Tibial nerve (tissue), 4 donors: ENCODE measurements at places on chromosomes 12 and 14. TPM values are rescaled to one million over a fixed set of nuclear protein-coding genes. Genes with fewer than 3 reads are reported as not detected.

Gene KRT75
- not detected for total RNA-seq

GRCh38 chr12:28497889-28498411, 307.7 kb downstream of the CCDC91 start:
- no peaks in the 10 kb centered on the region for H3K36me3 ChIP-seq
- H3K27me3 ChIP-seq: no peaks in the 10 kb centered on the region
- no peaks in the 10 kb centered on the region for H3K4me1 ChIP-seq
- no peak overlapping the region for H3K27ac ChIP-seq
- no peak for DNase-seq
- H3K4me3 ChIP-seq: no peak overlapping the region

DNA sequence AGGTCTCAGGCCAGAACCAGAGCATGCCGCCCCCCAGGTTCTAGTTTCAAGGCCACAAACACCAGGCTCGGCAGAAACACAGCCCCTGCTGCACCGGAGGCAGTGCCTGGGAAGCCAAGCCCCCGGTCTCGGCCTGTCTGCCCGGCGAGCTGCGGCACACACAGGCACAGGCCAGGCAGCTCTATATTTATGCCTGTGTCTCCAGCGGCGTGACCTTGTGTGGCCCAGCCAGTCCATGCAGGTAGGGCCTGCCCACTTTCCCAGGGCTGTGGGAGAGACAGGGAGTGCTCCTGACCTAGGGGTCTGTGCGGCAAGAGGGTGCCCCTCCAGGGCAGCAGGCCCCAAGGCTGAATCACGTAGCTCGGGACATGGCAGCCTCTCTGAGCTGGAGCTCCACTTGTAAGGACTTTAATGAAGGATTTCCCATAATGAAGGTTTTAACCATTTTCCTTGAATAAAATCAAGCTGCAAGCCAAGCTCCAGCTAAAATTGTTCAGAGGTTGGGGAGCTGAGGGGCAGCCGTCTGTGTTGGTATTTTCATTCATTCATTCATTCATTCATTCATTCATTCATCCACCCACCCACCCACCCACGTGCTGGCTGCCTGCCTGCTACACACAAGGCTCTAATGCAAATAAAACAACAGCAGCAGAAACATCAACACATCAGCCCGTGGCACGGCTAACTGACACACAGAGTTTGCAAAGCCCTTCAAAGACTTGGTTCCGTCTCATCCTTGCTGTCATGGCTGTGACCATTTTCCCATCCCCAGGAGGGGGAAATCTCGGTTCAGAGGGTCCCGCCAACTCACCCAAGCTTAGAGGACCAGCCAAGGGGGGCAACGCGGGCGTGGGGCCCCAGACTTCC, 92.0 kb downstream of the RFLNA start:
- H3K36me3 ChIP-seq: no peaks in the 10 kb centered on the region
- peak overlapping the region; percentile 59 for H3K4me3 ChIP-seq
- DNase-seq: no peak
- no peaks in the 10 kb centered on the region for H3K27me3 ChIP-seq
- H3K27ac ChIP-seq: peak overlapping the region; percentile 91

DNA sequence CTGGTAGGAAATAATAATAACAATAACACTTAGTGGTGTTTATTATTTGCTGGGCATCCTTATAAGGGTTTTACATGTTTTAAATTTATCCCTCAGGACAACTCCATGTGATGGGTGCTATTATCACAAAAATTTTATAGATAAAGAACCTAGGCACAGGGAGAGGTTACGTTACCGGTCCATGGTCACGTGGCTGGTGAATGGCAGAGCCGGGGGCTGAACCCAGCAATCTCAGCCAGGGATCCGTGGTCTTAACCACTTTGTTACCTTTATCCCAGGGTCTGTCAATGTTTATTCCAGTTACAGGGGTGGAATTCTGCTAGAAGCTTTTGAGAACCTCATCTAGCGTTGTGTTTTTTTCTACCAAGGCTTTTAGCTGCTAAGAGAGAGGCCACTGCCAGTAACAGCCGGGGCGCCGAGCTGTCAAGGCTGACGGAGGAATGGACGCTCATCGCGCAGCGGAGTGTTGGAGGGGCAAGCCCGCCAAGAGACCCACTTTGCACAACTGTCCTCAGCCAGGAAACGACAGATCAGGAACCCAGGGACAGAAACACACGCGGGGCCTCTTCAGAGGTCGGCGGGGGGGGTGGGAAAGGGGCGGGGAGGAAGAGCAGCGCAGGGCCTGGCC, 418 bp downstream of the AMN1 start:
- H3K27ac ChIP-seq: peak overlapping the region; percentile 93
- H3K27me3 ChIP-seq: no peaks in the 10 kb centered on the region
- no peaks in the 10 kb centered on the region for H3K36me3 ChIP-seq

DNA sequence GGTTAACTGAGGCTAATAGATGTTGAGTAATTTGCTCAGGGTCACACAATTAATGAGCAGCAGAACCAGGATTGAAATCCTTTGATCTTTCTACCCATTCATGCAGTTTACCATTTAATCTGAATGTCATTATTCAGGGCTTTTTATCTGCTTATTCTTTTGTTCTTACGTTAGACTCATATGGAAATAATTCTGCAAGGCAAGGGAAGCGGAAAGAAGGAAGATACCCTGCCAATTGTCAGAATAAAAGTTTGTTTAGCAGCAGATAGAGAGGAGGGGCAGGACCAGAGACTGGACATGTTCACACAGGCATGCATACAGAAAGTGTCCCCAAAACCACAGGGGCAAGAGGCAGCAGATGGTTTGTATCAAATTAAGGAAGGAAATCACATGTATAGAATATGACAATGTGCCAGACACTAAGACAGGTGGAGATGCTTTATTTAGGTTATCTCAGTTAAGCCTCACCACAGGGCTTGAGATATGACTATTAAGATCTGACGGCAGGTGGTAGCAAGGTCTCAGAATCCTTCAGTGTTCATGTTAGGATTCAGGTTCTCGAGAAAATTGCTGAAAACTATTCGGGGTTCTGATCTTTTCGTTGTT, 29.8 kb downstream of the BRMS1L start:
- H3K4me3 ChIP-seq: no peak overlapping the region
- DNase-seq: no peak
- no peak overlapping the region for H3K27ac ChIP-seq
- H3K4me1 ChIP-seq: no peaks in the 10 kb centered on the region
- H3K27me3 ChIP-seq: no peaks in the 10 kb centered on the region

GRCh38 chr14:87113286-87113685, 879.7 kb downstream of the GALC start:
- H3K4me1 ChIP-seq: no peaks in the 10 kb centered on the region
- H3K27me3 ChIP-seq: no peaks in the 10 kb centered on the region
- no peak overlapping the region for H3K27ac ChIP-seq
- H3K36me3 ChIP-seq: no peaks in the 10 kb centered on the region
- no peak overlapping the region for H3K4me3 ChIP-seq

GRCh38 chr12:55929306-55929791, 1.6 kb upstream of the DGKA start:
- no peaks in the 10 kb centered on the region for H3K36me3 ChIP-seq
- no peak overlapping the region for H3K4me3 ChIP-seq
- no peaks in the 10 kb centered on the region for H3K4me1 ChIP-seq
- no peaks in the 10 kb centered on the region for H3K27me3 ChIP-seq
- no peak for DNase-seq

Gene SOAT2
- total RNA-seq: 0.78 TPM

- peaks cover 47% of the 10 kb centered on the region for H3K27me3 ChIP-seq
- peaks cover 17% of the 10 kb centered on the region for H3K4me1 ChIP-seq
- no peak overlapping the region for H3K27ac ChIP-seq
- DNase-seq: no peak
- H3K36me3 ChIP-seq: no peaks in the 10 kb centered on the region
- H3K4me3 ChIP-seq: no peak overlapping the region
Observed at GRCh38 chr14:105076805-105077648, 11.8 kb upstream of the GPR132 start.

GRCh38 chr12:3247077-3247476, 169.9 kb downstream of the TSPAN9 start:
- no peak overlapping the region for H3K4me3 ChIP-seq
- peaks cover 13% of the 10 kb centered on the region for H3K36me3 ChIP-seq
- no peaks in the 10 kb centered on the region for H3K4me1 ChIP-seq
- no peak overlapping the region for H3K27ac ChIP-seq
- no peak for DNase-seq
